ENCODE measurements at places on chromosomes 6 and 20.

- DNase-seq: no peak
Observed at GRCh38 chr6:165819394-165819793, 156.4 kb upstream of the PDE10A start.

GRCh38 chr20:43844778-43845614 lies 69.7 kb upstream of the TOX2 start:
- no peak for DNase-seq

GRCh38 chr20:10492065-10492464 lies 57.0 kb downstream of the SLX4IP start:
- no peak for DNase-seq

GRCh38 chr6:143804835-143805239 lies 38.3 kb upstream of the LTV1 start:
- no peak for DNase-seq

DNA sequence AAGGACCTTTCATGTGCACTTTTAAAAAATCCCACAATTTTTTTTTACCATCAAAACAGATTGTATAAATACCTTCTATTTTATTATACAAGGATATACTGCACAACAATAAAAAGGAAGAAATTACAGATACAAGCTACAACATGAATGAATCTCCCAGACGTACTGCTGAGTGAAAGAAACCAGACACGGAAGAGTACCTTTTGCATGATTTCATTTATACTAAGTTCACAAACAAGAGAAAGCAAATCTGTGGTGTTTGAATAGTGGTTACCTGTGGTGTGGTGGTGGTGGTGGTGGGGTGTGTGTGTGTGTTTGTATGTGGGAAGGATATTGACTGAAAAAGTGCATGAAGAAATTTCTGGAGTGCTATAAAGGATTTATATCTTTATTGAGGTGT lies 6.8 kb upstream of the PLCB4 start:
- no peak for DNase-seq

DNA sequence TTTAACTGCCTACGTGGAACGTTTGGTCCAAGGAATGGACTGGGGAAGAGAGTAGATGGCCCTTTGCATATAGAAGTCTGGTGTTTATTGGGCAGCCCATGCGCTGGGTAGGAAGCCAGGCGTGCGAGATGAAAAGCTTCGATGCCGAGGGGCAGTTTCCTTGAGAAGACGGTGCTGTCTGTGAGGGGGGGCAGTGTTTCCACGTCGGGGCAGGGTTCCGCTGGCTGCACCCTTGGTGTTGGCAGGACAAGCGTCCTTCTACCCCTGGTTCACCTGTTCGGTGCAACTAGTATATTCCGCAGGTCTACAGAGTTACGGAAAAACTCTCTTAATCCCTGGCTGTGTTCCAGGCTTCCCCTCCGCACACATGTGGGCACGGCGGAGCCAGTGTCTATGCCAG lies 88.2 kb downstream of the SMOC2 start:
- DNase-seq: no peak

- no peak for DNase-seq
Observed at GRCh38 chr20:22312744-22313346, 271.5 kb downstream of the FOXA2 start.

DNA sequence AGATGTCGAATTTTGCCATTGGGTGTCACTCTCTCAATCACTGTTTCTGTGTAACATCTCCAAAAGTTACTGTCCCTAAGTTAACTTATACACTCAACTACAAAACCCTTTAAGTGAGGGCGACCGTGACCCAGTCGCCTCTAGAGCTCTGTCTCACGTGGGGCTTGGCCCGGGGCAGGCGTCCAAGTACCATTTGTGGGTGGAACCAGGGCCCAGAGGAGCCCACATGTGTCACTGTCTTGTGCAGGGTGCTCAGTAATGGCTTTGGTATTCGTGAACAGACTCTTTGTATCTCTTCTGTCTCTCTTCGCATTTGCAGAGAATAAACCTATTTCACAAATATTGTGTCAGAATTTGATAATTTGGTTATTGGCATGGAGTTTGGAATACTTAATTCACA lies 109.9 kb upstream of the THBS2 start:
- DNase-seq: no peak

DNA sequence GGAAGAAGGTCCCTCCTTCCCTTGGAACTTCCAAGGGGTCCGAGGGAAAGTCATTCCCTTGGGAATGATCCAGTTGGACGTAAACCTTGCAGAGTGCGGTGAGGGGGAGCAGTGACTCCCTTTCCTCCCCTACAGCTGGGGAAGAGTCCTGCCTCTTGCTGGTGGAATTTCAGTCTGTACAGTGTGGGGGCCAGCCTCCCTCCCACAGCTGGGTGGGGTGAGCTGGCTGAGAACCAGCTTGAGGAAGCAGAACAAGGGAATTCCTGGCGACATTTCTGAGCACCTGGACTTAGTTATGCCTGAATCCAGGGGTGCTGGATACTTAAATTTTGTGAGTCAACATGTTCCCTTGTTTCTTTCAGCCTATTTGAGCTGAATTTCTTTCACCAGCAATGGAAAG lies 152.0 kb downstream of the ANKRD60 start:
- no peak for DNase-seq

DNA sequence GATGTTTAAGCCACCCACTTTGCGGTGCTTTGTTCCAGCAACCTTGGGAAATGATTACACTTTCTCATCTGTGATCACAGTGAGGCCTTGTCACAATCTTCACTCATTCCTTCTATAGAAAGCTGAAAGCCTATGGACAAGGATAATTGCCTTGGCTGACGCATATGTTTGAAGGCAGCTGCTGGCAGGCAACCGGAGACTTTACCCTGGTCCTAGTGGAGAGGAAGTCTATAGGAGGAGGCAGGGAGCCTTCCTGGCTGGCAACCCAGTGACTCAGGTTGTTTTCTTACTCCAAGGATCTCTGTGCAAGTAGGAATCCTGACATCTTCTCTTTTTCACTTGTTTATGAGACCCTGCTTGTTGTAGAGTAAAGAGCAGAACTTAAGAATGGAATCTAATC lies 34.1 kb upstream of the ESR1 start:
- DNase-seq: no peak

DNA sequence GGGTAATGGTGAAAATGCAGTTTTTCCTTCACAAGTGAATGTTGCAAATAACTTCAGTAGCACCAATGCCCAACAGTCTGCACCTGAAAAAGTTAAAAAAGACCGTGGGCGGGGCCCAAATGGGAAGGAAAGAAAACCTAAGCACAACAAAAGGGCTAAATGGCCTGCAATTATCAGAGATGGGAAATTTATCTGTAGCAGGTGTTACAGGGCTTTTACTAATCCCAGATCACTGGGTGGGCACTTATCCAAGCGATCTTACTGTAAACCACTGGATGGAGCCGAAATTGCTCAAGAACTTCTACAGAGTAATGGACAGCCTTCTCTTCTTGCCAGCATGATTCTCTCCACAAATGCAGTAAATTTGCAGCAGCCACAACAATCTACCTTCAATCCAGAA lies 64.8 kb upstream of the SMIM8 start:
- DNase-seq: no peak

- DNase-seq: no peak
Observed at GRCh38 chr6:7566617-7567173, 23.3 kb upstream of the SNRNP48 start.

- no peak for DNase-seq
Observed at GRCh38 chr20:37775200-37775599, 81.4 kb downstream of the CTNNBL1 start.

DNA sequence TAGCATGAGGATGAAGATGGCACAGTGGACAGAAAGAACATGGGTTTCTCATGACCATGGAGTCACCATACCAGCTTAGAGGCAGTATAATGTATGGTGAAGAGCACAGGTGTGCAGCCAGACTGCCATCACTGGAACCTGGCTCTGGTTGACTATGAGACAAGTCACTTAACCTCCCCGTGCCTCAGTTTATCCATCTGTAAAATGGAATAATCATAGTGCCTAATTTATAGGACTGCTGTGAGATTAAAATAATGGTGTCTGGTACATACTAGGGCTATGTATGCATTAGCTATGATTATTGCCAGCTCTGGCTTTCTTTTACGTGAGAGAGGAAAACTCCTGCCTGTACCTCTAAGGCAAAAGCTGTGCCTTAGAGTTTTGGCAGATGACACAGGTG lies 19.4 kb downstream of the SLC35B3 start:
- no peak for DNase-seq

DNA sequence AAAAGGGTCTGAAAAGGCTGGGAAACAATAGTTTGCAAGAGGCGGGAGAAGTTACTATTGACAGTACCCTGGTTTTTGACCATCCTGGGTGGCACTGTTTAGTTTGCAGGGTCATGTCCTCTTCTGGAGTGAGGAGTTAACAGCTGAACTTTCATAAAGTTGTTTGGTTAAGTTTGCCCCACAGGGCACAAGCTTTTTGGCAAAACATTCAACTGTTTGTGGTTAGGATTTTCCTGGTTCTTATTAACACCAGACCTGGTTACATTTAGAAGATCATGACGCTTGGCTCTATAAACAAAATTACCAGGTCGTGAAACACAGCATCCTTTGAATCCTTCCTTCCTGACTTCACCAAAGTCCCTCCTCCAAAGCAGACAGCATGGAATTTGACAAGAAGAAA lies 106.1 kb downstream of the RIN2 start:
- DNase-seq: no peak

DNA sequence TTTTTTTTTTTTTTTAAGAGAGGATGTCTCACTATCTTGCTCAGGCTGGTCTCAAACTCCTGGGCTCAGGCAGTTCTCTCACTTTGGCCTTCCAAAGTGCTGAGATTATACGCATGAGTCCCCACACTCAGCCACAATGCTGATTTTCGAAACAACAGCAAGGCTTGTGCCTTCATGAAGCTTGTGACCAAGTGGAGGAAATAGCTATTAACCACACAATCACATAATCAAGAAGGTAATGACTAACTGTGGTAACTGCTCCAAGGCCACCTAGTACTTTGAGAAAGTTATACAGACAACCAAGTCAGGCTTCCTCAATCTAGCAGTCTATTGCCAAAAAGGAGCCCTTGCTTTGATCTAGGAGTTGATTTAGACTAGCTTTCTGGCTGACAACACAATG lies 46.3 kb downstream of the SOD2 start:
- DNase-seq: no peak
